Tibial artery (tissue), 4 donors: ENCODE measurements at places on chromosomes 12 and 14.

GRCh38 chr14:104284636-104285507 is 146.5 kb downstream of the KIF26A start:
- H3K36me3 ChIP-seq = no peaks in the 10 kb centered on the region
- peak; percentile 17 for DNase-seq
- no peak overlapping the region for H3K27ac ChIP-seq
- H3K4me1 ChIP-seq = no peaks in the 10 kb centered on the region
- H3K4me3 ChIP-seq = no peak overlapping the region

- DNase-seq = peak; percentile 97
- peaks cover 18% of the 10 kb centered on the region for H3K4me1 ChIP-seq
- peaks cover 30% of the 10 kb centered on the region for H3K36me3 ChIP-seq
- peak within 1 kb of the TSS; percentile 75 for H3K27ac ChIP-seq
Measured at GRCh38 chr12:131928711-131929580, at the start of gene PUS1. Gene PUS1 (plus strand): TSS chr12:131929276. CDS start chr12:131929723, 447 bp downstream.

DNA sequence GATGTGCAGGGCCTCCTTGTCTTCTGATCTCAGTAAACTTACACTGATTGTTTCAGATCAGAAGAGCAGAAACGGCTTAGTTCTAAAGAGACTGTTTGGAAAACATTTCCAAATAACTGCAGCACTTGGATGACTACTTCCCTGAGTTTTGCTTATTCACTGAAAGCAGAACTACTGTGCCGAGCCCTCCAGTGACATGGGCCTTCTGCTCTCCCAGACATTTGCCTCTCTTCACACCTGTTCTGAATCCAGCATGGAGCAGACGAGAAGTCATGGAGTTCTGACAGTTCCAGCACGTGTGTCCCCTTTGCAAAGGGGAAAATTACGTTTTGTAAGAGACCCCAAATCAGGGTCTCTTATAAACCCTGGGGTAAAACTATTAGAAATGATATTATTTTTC is 31.4 kb downstream of the ETNK1 start:
- peaks cover 3% of the 10 kb centered on the region for H3K36me3 ChIP-seq
- no peaks in the 10 kb centered on the region for H3K4me1 ChIP-seq
- no peaks in the 10 kb centered on the region for H3K27me3 ChIP-seq
- no peak overlapping the region for H3K27ac ChIP-seq
- no peak overlapping the region for H3K4me3 ChIP-seq

DNA sequence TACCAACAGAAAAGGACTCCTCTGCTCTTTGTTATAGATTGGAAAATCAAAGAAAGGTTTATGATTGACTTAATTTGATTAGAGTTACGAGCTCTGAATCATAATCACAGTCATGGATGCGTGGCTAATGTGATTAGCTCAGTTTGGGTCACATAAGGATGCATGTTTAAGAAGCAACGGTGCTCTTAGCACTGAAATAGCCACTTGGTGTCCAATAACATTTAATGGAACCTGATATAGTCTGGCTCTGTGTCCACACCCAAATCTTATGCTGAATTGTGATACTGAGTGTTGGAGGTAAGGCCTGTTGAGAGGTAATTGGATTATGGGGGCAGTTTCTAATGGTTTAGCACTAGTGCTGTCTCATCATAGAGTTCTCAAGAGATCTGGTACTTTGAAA is 501.6 kb downstream of the SLC6A15 start:
- H3K4me3 ChIP-seq = no peak overlapping the region
- H3K27ac ChIP-seq = no peak overlapping the region
- no peak for DNase-seq
- no peaks in the 10 kb centered on the region for H3K4me1 ChIP-seq
- no peaks in the 10 kb centered on the region for H3K27me3 ChIP-seq

- H3K4me3 ChIP-seq = no peak overlapping the region
- H3K36me3 ChIP-seq = no peaks in the 10 kb centered on the region
- H3K27me3 ChIP-seq = no peaks in the 10 kb centered on the region
- H3K27ac ChIP-seq = no peak overlapping the region
Measured at GRCh38 chr12:43973385-43973784, 137.5 kb downstream of the TMEM117 start.

GRCh38 chr14:39219075-39219499 is 14.6 kb upstream of the MIA2 start:
- H3K4me1 ChIP-seq = no peaks in the 10 kb centered on the region
- H3K27ac ChIP-seq = no peak overlapping the region
- no peaks in the 10 kb centered on the region for H3K36me3 ChIP-seq
